ENCODE measurements at places on chromosomes 6 and 20. TPM values are rescaled to one million over a fixed set of nuclear protein-coding genes. Genes with fewer than 3 reads are reported as not detected.

The HLA-DOA gene
- total RNA-seq: 50.7 TPM

The GPR63 gene
- total RNA-seq: 0.11 TPM

The AGER gene
- total RNA-seq: 56.0 TPM

The PCMT1 gene
- total RNA-seq: 53.4 TPM

The GHRH gene
- not detected for total RNA-seq

The CDH22 gene
- not detected for total RNA-seq

The FAM50B gene
- total RNA-seq: 11.5 TPM

The RWDD1 gene
- 39.0 TPM for total RNA-seq

The KCNK5 gene
- 0.11 TPM for total RNA-seq

The TRAPPC3L gene
- not detected for total RNA-seq

The NUDT3 gene
- total RNA-seq: 29.8 TPM

The FBXO30 gene
- total RNA-seq: 5.1 TPM

The IL17A gene
- not detected for total RNA-seq

The SLC35D3 gene
- total RNA-seq: not detected

The EEF1E1 gene
- total RNA-seq: 28.6 TPM

The GPX5 gene
- total RNA-seq: not detected

The MTO1 gene
- 87.8 TPM for total RNA-seq

The BPIFB4 gene
- total RNA-seq: not detected

The ADGRF4 gene
- not detected for total RNA-seq

The SIRPB1 gene
- total RNA-seq: 14.8 TPM

The DDX43 gene
- total RNA-seq: 1.0 TPM

The GPLD1 gene
- 1.6 TPM for total RNA-seq

The VPS16 gene
- total RNA-seq: 57.6 TPM

The HDGFL1 gene
- not detected for total RNA-seq

The SLC13A3 gene
- not detected for total RNA-seq

The OTOR gene
- not detected for total RNA-seq

The MYCT1 gene
- total RNA-seq: not detected

The TUBB2B gene
- total RNA-seq: not detected

The SLC32A1 gene
- not detected for total RNA-seq

The MUC21 gene
- total RNA-seq: not detected

The GFRAL gene
- not detected for total RNA-seq

The CCN5 gene
- not detected for total RNA-seq

The VGLL2 gene
- not detected for total RNA-seq

The BTN1A1 gene
- total RNA-seq: not detected

The CD93 gene
- 0.11 TPM for total RNA-seq

All from naive thymus-derived CD8-positive, alpha-beta T cell (primary cell).